Choroid plexus epithelial cell (primary cell): ENCODE measurements at places on chromosomes 3 and 15.
A peak's percentile ranks its signal among the peaks of the same experiment; 100 is the strongest.

- DNase-seq = no peak
Observed at GRCh38 chr3:170142373-170142772, 39.2 kb downstream of the PHC3 start.

DNA sequence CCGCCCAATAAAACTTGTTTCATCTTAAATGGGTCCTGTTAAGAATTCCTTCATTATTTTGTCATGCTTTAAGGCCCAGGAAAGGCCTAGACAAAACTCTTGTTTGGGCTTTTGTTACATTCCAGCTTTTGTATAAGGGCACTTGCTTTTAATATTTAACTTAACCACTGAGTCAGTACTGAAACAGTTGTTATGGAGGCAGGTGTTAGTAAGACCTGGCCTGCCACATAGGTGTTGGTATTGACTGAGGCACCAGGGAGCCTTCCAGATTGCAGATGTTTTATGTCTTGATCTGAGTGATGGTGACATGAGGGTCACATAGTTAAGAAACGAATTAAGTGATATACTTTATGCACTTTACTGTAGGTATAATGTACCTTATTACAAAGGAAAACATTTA, 274.9 kb upstream of the TGFBR2 start:
- no peak for DNase-seq

DNA sequence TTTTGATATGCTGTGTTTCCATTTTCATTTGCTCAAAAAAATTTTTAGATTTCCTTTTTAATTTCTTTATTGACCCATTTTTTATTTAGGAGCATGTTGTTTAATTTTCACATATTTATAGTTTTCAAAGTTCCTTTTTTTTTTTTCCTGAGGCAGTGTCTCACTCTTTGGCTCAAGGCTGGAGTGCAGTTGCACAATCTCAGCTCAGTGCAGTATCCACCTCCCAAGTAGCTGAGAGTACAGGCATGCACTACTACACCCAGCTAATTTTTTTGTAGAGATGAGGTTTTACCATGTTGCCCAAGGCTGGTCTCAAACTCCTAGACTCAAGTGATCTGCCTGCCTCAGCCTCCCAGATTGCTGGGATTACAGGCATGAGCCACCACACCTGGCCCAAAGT, 36.2 kb downstream of the PFN2 start:
- peak; percentile 89 for DNase-seq

- DNase-seq = peak; percentile 58
Observed at GRCh38 chr15:44726136-44726535, 10.2 kb upstream of the TRIM69 start.

DNA sequence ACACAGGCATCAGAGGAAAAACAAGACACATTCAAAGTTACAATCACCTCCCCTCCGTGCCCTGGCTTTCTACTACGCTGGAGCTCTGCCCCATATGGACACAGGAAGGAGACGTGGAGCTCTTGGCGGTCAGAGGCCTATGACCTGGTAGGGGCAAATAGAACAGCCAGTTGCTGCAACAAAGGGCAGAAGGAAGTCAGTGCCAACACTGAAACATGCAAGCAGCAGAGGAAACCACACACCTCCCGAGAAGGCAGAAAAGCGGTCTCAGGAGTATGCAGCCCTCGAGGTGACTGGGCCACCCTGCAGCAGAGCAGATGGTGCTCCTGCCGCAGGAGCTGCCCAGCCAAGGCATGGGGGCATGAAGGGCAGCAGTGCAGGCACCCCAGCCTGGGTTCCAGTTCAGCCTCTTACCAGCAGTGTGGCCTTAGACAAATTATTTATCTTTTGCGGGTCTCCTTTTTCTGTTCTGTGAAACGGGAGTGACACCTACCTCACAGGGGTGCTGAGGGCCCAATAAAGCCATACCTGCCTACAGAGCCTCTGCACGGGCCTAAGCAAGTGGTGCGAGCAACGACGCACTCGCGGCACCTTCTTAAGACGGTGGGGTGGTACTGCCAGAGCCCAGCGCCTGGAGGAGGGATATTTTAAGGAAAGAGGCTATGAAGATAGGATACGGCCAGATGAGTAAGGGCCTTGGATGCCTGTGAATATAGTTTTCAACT, 8.6 kb downstream of the ZXDC start:
- no peak for DNase-seq

DNA sequence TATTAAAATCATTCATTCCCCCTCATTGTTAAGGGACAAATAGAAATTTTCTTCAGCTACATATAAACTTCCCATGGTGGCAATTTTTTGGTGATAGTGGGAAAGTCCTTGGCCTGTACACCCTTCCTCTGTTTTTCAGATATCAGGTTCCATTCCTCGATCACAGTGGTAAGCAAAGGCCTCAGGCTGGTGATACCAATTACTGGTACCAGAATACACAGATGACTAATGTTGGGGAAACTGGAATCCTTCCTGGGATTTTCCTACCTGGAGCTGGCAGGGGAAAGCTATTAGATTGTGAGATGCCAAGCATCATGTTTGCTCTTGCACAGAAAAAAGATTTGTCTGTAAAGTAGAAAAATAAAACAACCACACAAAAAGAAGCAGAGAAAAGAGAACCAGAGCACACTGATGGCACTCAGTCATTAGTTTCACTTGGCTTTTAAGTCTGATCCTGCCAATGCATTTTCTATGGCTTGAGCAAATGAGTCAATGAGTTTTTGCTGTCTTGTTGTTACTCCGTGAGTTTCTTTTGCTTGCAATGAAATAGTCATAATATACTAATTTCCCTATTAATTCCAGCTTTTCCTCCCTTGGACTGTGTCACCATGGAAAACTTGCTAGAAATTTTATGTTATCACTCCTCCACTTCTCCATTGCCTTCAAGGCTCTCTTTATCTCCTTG, 795.0 kb downstream of the ROBO1 start:
- no peak for DNase-seq

DNA sequence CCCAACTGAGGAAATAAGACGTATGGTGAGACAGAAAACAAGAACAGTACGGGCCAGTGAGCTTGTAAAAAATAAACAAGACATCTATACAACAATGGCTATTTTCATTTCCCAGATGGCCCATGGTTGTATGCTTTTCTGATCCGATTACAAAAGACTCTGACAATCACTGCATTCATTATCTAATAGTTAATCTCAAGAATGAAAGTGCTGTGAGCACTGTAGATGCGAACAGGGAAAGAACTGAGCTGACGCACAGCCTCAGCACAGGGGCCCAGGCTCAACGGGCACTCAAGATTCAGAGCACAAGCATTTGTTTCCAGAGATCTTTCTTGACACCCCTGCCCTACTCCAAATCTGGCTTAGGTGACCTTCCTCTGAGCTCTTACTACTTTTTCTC, 6.9 kb downstream of the MTMR10 start:
- no peak for DNase-seq

- DNase-seq = no peak
Observed at GRCh38 chr15:85475711-85476110, 95.3 kb downstream of the AKAP13 start.

GRCh38 chr15:43151688-43152087, 18.3 kb downstream of the TMEM62 start:
- DNase-seq = no peak

DNA sequence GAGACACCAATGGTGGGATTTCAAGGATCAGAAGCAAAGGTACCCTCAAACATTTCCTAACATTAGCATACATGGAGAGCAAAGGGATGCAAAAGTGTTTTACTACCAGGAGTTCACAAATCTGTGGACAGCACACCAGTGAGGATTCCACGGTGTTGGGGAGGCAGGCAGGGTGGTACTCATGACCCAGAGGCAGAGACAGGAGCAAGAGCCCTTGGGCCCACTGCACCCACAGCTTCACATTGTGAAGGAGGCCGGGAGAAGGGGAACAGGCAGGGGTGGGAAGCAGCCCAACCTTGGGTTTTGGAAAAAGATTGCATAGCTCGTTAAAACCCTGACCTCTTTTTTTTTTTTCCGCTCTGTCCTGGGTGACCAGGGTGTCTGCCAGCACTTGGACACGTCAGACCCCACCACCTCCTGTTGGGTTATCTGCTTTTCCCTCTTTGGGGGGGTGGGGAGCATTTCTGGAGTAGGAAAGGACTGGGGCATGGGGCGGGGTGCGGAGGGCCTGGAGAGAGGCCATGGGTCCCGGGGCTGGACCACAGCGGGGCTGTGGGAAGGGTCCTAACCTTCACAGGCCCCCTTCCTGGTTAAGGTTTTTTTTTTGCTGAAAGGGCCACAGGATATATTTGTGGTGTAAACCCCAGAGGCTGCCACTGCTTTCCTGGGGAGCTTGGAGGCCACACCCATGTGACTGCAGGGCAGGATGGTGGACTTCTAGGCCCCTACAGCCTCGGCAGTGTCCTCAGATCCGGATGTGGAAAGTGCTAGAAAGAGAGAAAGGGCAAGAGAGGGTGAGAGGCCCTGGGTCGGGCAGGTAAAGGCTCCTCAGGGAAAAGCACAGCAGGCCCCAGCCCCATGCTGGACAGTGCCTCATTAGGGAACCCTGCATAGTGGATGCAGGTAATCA, 12.5 kb downstream of the SH2D7 start:
- DNase-seq = no peak

GRCh38 chr3:312160-312733, 115.7 kb downstream of the CHL1 start:
- DNase-seq = no peak

- DNase-seq = peak; percentile 62
Observed at GRCh38 chr3:98596541-98597500, 3.4 kb upstream of the CPOX start.

DNA sequence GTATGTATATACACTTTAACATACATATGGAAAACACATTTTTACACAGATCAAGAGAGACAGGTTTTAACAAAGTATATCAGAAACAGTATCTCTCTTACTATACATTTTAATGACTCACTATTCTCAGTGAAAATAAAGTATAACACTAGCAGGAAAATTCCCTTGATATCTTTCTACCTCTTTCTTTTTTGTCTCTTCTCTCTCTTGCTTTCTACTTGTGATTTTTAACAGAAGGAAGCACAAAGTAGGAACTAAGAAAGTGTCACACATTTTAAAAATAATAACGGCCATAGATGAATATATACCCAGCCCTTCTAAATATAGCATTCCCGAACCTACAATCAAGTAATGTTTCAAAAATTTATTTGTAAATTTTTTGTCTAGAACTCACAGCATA, 4.8 kb downstream of the DENND4A start:
- DNase-seq = no peak

DNA sequence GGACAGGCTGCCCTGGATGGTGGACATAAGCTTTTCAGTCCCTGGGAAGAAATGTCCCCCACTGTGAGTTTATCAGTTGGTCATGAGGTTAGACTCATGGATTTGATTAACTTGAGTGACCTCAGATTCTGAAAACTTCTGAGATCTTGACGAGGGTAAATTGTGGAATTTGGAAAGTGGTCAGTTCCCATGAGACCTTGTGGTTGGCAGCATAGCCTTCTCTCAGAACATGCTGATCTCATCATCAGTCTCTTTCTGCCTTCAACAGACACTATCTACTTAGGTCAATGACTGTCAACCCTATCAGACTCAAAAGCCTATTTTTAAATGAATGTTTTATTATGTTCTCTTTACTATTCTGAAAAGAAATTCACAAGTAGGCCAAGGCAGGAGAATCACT, 45.6 kb upstream of the NDUFB4 start:
- peak; percentile 16 for DNase-seq

DNA sequence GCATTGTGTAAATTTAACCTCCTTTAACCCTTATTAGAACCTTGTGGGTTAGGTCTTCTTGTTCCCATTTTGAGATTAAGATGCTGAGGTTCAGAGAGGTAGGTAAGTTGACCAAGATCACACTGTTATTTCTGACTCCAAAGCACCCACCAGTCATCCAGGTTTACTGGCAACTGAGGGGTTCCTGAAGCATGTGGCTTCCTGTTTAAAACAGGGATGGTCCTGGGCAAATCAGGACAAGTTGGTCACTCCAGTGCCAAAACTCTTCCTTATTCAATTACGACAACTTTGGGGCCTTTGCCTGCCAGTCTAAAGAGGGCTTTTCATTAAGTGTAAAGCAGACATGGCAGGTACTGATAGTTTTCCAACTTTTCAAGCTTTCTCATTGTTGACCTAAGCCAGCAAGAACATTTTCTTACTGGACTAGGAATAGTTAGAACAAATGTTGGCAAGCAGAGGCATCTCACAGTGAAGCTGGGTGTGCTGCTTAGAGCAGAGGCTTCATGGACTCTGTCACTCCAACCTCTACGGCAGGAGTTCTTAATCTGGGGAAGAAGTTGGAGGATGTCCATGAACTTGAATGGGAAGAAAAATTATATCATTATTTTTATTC, 149.4 kb upstream of the ADAMTS9 start:
- DNase-seq = no peak

GRCh38 chr3:157043771-157044170, 116.2 kb downstream of the CCNL1 start:
- no peak for DNase-seq

DNA sequence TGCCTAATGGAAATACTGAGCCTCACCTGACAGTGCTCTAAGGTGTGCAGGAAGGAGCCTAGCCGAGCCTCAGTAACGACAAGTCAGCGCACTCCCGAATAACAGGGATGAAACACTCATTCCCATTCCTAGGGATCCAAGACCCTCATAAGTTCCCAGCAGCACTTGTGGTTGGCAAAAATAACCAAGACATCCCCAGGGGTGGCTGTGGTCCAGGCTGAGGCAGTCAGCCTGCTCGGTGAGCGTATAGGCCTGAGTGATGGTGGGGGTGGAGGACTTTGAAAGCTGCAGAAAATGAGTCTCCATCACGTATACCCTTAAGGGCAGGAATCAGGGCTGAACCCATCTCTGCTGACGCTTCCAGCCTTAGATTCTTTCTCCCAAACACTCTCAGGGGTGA, 120.1 kb downstream of the SMAD6 start:
- DNase-seq = no peak

- DNase-seq = no peak
Observed at GRCh38 chr15:29480949-29481348, 211.3 kb upstream of the NSMCE3 start.

GRCh38 chr15:42143356-42143755, 13.1 kb downstream of the PLA2G4F start:
- no peak for DNase-seq

- DNase-seq = no peak
Observed at GRCh38 chr3:1469687-1470086, 376.9 kb downstream of the CNTN6 start.

- no peak for DNase-seq
Observed at GRCh38 chr3:13706451-13706850, 157.5 kb downstream of the FBLN2 start.

DNA sequence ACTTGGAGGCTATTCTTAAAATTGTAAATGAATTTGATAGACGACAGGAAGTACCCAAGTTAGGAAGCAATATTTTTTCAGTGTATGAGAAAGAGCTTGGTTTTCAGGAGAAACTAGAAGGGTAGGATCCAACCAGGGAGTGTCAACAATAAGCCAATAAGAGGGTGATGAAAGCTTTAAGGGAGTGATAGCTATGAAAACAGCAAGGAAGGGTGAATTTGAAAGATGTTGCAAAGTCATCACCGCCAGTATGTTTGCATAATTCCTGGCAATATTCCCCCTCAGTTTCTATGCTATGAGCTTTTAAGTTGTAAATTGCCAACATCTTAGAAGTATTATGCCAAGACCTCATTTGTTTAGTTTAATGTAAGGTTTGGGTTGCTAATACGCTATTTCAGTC, 11.8 kb upstream of the CSTA start:
- DNase-seq = no peak

- DNase-seq = peak; percentile 97
Observed at GRCh38 chr3:119498186-119499011, at the start of gene TIMMDC1. Gene TIMMDC1, plus strand, starts transcription at chr3:119498547. Its CDS starts 187 bp downstream, at chr3:119498734.
